ENCODE measurements at places on chromosomes 11 and 22. TPM values are rescaled to one million over a fixed set of nuclear protein-coding genes. Genes with fewer than 3 reads are reported as not detected.

DNA sequence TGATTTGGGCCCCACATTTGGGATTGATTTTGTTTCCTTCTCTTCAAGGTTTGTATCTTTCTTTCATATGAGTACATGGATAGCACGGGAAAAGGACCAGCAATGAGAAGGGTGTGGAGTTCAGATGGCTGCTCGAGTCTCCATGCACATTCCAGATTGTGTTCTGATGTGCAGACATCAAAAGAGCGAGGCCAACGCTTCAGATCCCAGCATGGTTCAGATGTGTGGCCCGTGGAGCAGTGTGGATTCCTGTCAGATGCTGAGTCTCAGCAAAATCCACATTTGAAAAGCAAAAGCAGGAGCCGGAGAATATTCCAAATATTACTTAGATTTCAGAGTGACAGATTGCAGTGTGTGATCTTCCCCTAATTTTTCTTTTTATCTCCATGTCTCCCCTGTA, 219.4 kb downstream of the DBX1 start:
- no peak for DNase-seq

GRCh38 chr11:6737872-6738466, 33.8 kb downstream of the OR2AG2 start:
- DNase-seq: no peak

GRCh38 chr11:120089036-120090001, 48.6 kb downstream of the TRIM29 start:
- DNase-seq: no peak

DNA sequence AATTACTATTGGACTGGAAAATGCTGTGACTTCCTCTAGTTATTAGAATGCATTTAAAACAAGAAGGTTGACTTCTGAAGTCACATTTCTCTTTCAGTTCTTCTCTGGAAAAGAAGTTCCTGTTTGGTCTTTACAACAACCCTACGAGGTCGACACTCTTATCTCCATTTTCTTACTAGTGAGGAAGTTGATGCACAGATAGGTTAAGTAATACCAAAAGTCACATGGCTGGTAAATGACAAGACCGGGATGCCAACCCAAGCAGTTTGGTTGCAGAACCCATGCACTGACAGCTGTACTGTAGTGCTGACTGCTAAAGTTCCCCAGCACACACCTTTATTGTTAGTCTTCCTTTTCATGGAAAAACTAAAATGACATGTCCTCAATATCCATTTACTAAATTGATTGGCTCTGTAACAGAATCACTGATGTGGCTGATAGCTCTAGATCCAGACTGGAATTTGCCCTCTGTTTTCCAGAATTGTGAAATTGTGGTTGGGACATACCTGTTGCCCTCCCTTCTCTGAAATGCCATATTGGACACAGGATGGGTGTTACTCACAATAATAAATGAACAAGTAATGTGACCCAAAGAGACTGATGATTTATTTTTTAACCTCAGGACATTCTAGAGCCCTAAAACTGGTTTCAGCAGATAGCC, 9.4 kb upstream of the TECTA start:
- no peak for DNase-seq

DNA sequence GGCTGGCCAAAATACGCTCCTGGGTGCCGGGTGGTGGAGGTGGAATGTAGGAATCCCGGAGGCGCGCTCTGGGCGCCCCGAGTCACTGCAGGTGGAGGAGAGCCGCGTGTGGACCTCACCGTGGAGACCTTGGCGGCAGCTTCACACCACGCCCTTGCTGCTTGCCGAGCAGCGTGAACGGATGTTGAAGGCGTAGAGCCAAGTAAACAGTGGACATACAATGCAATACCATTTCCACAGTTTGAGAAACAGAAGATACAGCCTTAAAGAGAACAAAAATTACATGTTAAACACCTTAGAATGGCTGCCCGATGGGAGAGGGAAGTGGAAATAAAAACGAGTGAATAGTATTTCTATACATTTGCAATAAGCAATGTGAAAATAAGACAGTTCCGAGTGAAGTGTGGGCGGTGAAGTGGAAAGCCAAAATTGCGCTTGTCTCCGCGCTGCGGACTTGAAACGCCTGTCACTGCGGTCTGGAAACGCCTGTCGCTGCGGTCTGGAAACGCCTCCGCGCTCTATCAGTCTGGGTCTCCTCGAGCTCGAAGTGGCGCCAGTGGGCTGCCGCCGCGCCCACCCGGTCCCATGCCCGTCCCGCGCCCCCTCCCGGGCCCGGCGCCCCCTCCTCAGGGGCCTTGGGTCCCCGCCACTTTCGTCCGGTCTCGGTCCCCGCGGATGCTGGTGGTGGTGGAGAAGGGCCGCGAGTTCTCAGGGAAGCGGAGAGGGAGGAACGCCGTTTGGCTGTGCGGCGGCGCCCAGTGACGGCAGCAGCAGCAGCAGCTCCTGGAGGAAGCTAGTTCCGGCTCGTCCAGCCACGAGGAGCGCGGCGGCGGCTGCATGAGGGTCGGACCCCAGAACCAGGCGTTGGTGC, 1.6 kb downstream of the NCR3LG1 start:
- DNase-seq: peak; percentile 9

DNA sequence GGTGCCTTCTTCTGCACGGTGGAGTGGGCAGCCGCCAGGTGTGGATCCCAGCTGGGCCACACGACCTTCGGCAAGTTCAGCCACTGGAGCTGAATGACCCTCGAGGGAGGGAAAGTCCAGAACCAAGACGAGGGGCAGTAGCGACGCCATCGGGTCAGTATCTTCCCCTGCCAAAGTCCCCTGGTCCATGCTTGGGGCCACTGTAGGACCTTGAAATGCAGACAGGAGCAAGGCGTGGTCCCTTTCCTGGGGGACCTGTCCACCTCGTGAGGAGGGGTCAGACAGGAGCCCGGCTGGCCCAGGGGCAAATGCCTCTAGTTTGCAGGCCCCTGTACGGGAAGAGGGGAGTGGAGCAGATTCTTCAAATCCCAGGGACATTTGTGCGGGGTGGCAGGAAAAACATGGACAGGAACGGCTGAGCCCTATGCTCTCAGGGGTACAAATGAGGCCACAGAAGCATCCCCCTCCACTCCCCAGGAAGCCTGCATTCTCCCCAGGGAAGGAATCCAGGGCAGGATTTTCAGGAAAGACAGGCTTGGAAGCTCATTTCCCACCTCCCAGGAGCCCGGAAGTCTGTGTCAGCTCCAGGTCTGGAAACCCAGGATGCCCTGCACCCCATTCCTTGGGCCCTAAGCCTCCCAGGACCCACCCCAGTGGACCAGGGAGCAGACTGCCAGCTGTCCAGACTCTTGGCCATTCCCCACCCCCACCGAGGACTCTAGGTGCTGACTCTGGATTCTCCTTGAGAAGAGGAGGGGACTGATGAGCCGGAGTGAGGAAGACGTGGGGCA, 6.6 kb downstream of the SHANK2 start:
- DNase-seq: no peak

DNA sequence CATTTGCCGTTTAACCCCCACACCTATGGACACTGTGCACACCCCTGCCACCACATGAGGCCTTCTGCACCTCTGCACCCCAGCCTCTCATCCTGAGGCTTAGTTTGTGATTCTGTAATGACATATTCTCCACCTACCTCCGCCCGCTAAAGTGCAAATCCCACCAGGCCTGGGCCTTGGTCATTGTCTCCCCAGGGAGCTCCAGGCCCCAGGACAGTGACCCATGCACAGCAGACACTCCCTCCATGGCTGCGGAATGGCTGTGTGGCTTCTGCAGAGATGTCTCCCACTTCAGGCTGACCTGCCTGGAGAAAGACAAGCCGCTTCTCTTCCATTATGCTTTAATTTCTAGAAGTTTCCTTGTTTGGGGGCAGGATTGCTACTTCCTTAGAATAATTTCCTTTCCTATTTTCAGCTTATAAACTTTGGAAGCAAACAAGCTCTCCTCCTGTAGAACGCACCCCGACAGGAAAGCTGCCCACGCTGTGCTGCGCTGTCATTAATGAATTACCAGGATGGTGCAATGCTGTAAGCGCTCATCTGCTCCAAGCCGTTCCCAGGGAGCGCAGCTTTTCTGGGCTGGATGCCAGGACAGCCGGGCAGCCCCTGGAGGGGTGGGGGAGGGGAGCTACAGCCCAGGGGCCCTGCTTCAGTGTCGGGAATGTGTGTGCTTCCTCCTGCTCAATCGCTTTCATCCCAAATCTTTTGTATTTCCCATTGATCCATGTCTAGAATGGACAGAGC, 618.0 kb downstream of the BRD1 start:
- no peak for DNase-seq

DNA sequence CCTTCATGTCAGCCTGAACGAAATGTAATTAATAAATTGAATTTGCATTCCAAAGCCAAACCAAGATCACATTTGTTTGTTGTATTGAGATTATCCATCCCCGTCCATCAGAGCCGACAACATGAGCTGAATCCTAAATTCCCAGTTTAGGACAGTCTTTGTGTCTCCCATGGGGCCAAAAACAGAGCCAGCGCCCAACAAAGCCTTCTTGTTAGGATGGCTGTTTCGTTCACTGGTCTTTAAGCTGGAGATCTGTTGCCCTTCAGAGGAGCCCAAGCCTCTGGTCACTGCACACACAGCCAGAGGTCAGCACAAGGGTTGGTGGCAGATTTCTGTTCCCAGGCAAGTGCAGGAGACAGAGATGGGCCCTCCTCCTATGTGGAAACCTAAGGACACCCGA, 25.8 kb downstream of the DSCAML1 start:
- DNase-seq: no peak

DNA sequence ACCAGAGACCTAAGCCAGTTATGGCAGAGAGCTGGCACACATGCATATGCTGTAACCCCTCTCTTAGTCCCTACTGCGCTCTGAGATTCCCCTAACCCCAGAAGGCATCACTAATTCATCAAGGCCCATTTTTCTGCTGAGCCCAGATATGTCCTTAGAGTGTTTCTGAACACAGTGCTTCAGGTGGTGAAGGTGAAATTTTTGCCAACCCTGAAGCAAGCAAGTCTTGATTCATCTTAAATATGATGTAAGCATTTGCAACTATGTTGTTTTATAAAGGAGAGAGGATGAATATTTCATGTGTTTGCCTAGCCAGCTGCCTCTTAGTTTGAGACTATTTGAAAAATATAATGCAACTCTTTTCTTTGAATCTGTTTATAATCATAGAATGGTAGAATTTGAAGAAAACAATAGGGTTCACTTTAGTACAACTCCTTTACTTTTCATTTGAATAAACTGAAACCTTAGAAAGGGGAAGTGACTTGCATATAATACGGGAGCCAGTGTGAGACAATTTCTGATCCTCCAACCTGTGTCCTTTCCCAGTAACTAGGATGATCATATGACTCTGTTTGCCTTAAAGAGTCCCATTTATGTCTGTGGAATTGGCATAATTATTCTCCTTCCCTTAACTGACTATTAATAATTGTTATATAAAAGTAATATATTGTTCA, 194.3 kb upstream of the MTNR1B start:
- DNase-seq: no peak

DNA sequence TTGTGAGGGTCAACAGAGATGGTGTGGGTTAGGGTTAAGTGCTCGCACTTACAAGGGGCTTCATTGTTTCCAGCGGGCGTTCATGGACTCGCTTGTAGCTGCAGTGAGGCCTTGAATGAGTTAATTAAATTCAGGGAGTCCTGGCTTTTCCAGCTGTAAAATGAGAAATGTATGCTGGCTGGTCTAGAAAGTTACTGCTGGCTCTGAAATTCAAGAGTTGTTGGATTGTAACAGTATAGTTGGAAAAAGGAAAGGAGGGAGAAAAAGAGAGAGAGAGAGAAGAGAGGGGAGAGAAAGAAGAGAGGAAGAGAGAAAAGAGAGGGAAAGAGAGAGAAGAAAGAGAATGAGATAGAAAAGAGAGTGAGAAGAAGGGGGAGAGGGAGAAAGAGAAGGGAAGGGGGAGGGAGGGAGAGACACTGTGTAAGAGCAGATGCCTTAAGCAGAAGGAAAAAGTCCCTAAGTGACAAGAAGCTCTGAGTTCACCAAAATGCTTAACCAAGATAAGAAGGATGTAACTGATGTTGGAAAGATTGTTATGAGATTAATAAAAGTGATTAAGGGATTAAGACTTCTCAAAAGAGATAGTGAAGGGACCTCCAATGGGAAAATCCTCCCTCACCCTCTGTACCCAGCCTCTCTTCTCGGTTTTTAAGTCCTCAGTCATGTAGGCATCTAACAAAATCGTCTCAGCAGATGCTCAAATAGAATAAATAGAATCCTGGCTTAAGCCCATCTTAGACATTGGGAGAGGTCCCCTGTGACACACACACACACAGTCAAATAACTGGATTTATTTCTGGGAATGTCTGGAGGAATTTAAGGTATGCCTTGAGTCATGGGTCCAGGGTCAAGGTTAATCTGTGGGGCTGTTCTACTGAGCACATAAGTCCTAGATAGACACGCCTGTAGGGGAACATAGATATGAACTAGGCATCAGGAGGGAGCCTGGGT, 477.9 kb downstream of the MIAT start:
- DNase-seq: peak; percentile 43

GRCh38 chr11:9953994-9954626, 290.2 kb downstream of the SWAP70 start:
- no peak for DNase-seq

DNA sequence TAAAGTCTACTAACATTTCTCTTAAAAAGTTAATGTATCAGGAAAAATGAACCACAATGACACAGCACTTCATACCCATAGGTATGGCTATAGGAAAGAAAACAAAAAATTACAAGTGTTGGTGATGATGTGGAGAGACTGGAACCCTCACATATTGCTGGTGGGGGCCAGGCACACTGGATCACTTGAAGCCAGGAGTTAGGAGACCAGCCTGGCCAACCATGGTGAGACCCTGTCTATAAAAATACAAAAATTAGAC, 26.7 kb downstream of the TCF20 start:
- DNase-seq: no peak

DNA sequence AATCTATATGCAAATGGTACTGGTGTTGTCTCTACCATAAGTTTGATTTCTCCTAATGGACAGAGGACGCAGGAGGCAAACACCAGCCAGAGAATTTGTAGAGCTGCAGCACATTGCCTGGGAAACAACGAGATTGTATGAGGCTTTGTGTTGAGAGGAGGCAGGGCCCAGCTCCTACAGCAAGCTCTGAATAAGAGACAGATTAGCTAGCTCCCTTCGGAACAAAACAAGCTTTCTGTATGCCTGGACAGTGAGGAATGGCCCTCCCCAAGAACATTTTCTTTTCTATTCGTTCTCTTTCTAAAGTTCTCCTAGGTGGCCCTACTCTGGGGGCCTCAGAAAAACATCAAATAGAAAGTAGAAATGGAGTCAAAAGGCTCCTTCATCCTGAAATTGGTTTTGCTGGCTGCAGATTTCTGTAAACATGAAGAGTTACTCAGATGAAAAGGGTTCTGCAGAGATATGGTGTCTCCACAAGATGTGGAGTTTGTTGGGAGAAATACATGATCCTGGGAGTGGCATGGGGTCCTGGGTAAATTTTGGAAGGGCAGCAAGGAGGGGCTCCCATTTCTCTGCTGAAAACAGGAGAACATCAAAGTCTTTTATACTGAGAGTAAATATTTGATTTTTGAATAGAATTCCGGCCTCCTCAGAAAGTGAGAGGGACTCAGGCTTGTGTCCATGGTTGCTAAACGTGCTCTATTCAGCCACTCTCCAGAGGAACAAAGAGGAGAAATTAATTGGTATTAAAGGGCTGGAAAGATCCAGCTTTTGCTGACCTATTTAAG, 6.8 kb upstream of the HEPACAM start:
- no peak for DNase-seq

GRCh38 chr11:84824624-84825023, 802.5 kb downstream of the DLG2 start:
- DNase-seq: no peak

Gene NKAPD1
- 8.6 TPM for polyA plus RNA-seq

Gene OR10D3
- not detected for polyA plus RNA-seq

Gene CCDC73
- not detected for polyA plus RNA-seq

Gene ABTB2
- polyA plus RNA-seq: 2.8 TPM

Data from BJ (cell line).